ENCODE measurements at places on chromosomes 2 and 18.

GRCh38 chr2:152637251-152637650, 80.0 kb downstream of the PRPF40A start:
- DNase-seq: no peak

DNA sequence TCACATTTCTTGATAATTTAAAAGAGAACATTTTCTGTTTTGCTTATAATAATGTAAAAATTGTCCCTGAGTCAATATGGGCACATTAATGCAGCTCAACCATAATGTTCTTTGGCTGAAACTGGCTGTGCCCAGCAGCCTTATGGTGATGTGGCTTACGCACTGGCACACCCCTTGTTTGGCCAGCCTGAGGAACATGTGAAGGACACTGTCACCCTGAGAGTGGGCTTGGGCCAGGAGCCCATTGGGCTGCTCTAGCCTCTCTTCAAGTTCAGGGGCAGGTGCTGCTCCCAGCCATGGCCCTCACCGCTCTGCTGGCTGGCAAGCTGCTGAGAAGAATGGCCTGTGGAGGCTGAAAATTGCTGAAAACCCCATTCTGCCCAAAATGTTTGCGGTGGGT, 37.5 kb downstream of the MRPL33 start:
- no peak for DNase-seq

DNA sequence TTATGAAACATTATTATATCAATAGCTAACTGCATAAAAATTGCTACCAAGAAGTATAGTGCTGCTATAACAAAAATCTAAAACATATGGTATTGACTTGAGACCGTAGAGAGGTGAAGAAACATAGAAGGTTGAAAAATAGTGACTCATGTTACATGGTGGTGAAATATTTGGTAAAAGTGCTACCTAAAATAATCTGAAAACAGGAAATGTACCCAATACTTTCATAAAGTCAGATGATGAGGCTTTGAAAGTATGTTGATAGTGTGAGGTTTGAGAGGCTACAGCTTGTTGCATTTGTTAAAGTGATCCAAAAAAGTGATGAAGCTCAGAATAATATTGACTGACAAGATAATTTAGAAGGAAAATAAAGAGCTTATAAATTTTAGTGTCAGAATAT, 718.7 kb upstream of the SLC8A1 start:
- DNase-seq: no peak

DNA sequence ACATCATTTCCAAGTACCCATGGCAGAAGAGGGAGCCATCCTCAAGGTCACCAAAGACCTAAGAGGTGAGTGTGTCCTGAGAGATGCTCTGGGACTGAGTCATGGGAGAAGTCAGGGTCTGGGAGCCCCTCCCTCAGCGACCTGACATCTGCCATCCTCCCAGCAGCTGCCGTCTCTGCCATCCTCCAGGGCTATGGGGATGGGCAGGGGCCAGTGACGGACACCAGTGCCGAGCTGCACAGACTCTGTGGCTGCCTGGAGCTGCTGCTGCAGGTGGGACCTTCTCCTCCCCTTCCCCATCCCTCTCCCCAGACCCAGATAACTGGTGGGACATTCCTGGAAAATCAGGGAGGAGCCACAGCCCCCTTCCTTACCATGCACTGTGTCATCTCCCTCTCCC, 1.5 kb downstream of the RUFY4 start:
- DNase-seq: no peak

GRCh38 chr2:1750933-1751766, 6.8 kb upstream of the PXDN start:
- peak; percentile 50 for DNase-seq

GRCh38 chr2:21770787-21771186, 647.0 kb downstream of the TDRD15 start:
- no peak for DNase-seq

GRCh38 chr2:203811491-203812221, 55.9 kb upstream of the CTLA4 start:
- DNase-seq: no peak

DNA sequence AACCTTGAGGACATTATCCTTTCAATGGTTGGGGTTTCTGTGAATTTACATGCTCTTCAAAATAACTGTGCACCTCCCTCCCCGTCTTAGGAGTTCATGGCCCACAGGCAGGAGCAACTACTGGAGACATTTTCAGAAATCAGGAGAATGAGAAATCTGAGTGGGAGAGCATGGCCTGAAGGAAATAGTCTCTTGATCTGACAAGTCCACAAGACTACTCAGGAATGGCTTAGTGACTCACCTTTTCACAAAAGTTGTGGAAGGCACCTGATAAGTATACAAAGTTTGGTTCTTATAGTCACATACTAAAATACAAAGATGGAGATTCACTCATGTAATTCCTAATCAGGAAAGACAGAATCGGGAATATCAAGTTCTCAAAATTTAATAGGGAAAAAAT, 83.6 kb upstream of the NCKAP5 start:
- no peak for DNase-seq

DNA sequence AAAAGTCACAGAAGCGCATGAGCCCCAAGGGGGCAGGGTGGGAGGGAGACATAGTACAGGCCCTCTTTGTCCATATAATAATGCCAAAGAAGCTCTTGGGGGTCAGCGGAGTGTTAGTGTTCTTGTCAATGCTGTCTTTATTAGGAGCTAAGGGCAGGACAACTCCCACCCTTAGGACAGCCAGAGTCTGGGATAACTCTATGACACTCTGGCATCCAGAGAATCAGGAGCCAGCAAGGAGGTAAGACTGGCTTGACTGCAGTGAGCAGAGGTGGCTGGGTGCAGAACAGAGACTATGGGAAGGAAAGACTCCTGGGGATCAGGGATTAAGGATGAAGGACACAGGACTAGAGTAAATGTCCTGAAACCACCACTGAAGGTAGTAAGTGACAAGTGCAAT, 19.0 kb upstream of the HNMT start:
- no peak for DNase-seq

DNA sequence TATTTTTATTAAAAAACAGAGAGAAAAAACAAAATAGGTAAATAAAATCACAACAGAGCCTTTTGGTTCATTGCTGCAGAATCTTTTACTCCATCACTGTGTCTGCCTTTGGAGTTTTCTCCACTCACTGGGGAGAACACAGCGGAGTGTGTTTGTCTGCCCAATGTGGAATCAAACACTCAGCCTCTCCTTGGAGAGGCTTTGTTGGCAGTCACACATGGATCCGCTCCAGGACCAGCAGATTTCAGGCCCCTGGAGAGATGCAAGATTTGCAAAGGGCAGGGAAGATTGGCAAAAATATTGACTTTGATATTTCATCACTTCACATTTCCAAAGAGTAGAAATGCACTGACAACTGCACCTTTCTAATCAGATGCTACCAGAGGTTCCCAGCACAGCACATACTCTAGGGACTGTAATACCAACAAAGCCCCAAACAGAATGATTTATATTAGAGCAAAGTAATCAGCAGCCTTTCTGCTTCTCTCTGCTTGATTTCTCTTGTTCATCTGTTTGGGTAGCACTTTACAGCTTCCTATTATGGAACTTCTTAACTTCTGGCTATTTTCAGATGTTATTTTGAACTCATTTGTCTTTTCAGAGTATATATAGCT, 1898.8 kb upstream of the PIK3C3 start:
- no peak for DNase-seq

DNA sequence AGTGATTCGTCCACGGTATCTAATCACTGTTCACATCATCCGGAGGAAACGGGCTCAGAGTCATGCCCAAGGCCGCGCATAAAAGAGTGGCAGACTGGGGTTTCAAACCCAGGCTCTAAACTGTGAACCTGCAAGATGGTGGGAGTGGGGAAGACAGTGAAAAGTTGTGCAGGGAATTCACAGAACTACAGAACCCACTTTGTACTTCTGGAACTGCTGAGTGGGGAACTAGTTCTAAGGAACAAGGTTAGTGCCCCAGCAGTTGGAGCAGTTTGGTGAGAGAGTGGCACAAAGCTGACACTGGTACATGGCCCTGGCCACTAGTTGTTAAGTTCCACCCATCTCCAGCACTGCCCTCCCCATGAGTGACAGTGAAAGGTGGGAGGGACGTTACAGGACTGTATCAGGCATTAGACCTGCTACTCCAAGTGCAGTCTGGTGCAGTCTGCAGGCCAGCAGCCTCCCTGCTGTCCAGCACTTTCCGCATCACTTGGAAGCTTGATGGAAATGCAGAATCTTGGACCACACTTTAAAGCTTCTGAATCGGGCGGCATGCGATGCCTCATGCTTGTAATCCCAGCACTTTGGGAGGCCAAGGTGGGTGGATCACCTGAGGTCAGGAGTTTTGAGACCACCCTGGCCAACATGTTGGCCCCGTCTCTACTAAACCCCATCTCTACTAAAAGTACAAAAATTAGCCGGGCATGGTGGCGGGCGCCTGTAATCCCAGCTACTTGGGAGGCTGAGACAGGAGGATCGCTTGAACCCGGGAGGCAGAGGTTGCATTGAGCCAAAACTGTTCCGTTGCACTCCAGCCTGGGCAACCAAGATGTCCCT, 47.3 kb downstream of the C2orf42 start:
- DNase-seq: no peak

GRCh38 chr2:100818606-100819369, 1.2 kb upstream of the NPAS2 start:
- no peak for DNase-seq

- no peak for DNase-seq
Measured at GRCh38 chr2:151907286-151908203, 79.3 kb upstream of the ARL5A start.

- no peak for DNase-seq
Measured at GRCh38 chr2:71746946-71747501, 293.7 kb downstream of the DYSF start.

- DNase-seq: no peak
Measured at GRCh38 chr2:13005761-13006335, 289.1 kb downstream of the TRIB2 start.

GRCh38 chr2:4930704-4931103, 761.5 kb upstream of the SOX11 start:
- no peak for DNase-seq
